ENCODE measurements at places on chromosomes 3 and 15.

DNA sequence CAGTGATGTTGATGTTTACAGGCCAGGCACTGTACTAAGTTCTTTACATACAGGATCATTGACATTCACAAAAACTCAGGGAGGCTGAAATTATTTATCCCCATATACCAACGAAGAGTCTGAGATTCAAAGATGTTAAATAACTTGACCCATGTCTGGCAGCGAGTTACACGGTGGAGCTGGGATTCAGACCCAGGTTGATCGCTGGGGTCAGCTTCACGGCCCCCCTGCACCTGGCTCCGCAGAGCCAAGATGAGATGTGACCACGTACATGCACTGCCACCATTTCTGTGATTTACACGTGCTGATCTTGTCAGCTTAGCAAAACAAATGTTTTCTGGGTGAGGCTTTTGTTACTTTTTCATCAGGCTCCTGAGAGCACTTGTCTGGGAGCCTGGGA, 109.8 kb downstream of the EEFSEC start:
- DNase-seq, result no peak

- no peak for DNase-seq
Measured at GRCh38 chr3:138196023-138196422, 8.9 kb downstream of the ARMC8 start.

DNA sequence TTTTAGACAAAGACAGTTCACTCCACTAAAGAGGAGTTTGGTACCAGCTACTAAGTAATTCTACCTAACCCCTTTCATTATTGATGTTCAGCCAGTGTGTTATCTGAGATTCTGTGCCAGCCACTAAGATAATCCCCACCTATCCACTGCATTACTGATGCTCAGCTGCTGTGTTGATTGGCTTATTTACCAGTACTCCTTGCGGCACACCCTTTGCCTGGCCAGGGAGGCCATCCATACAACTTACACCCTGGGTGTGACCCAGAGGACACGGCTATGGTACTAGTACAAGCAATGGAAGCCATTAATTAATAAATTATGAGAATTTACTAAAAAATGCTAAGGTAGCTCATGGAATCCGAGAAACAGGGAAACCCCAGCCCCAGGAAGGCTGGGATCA, 290.7 kb upstream of the CTNNB1 start:
- no peak for DNase-seq

- DNase-seq, result peak; percentile 48
Measured at GRCh38 chr15:75732809-75733451, 20.3 kb upstream of the CSPG4 start.

- no peak for DNase-seq
Measured at GRCh38 chr3:174462916-174463315, 396.2 kb upstream of the NAALADL2 start.

- no peak for DNase-seq
Measured at GRCh38 chr3:171396048-171396447, 64.2 kb downstream of the TNIK start.

- no peak for DNase-seq
Measured at GRCh38 chr15:68387381-68388143, 44.4 kb downstream of the ITGA11 start.

GRCh38 chr15:27714675-27715074, 384.4 kb downstream of the OCA2 start:
- no peak for DNase-seq

DNA sequence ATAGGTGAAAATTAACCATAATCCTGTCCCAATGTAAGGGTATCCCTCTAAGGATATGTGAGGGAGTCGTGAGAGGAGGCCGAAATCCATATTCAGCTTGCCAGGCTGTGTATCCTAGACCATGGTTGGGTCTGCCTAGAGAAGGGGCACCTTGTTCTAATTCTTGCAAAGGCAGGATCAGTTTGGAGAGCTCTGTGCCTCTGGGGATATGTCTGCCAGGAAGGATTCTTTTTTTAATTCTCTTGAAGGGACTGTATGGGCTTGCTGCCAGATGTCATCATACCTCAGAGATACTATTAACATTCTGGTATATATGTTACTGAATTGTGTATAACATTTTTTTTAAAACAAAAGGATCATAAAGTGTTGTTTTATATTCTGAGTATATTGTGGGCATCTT, 2.4 kb downstream of the ATP1B3 start:
- no peak for DNase-seq

GRCh38 chr3:120742849-120743365, 363 bp downstream of the GTF2E1 start:
- no peak for DNase-seq

DNA sequence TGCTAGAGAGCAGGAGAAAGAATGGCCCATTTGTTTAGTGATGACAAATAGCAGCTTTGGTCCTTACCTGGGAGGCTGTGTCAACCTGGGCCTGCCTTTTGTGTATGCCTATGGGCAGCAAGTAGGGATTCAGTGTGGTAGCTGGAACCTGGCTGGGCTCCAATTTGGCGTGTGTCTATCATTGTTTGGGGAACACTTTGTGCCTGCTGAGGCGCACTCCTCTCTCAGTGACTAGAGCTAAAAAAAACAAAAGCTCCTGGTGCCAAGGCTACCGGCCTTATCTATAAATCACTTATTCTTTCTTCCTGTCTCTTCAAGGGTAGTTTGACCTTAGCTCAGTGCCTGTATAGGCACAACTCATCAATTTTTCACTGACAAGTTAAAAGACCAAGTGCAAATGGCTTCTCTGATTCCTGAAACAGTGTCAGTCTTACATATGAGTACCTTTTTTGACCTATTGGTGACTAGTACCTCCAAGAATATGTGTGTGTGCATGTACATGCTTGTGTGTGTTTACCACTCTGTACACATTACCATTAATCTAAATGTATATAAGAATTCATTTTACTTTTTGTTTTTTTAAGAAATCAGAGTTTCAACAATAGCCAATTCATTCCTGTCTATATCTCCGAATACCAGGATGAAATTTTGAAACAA, 54.6 kb downstream of the GMNC start:
- DNase-seq, result no peak

All from HS-27A (cell line).